B cell (primary cell): ENCODE measurements at places on chromosomes 6 and 20. TPM values are rescaled to one million over a fixed set of nuclear protein-coding genes. Genes with fewer than 3 reads are reported as not detected.

- DNase-seq: no peak
These were observed 10.0 kb downstream of the TRAM2 start for GRCh38 chr6:52566853-52567279.

GRCh38 chr6:104506429-104506828, 353.3 kb downstream of the HACE1 start:
- no peak for DNase-seq

DNA sequence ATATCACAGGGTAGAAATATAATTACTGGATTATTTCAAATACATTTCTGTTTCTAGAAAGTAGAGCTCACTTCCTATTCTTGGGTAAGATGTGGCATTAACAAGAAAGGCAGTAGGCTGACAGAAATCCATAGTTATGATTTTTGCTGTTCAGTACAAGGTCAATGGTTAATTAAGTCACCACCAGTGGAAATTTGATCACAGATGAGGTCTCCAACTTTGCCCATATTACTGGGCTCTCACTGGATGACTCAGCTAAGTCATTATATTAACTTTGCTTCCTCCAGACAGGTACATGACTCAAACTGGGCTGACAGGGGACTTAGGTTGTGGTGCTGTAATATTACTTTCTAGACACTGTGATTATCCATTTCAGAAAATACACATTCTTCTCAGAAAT, 212.4 kb downstream of the GRIK2 start:
- no peak for DNase-seq

GRCh38 chr6:80608881-80609280, 502.4 kb downstream of the BCKDHB start:
- no peak for DNase-seq

GRCh38 chr6:157240960-157241311, 82.4 kb downstream of the TMEM242 start:
- DNase-seq: no peak

Gene GJA10
- not detected in 2 replicates for total RNA-seq

Gene TRAPPC3L
- total RNA-seq: not detected in 2 replicates
